Tibial nerve (tissue), 4 donors: ENCODE measurements at places on chromosomes 5 and 9. TPM values are rescaled to one million over a fixed set of nuclear protein-coding genes. Genes with fewer than 3 reads are reported as not detected.

PCA3 gene
- not detected for total RNA-seq

ELAVL2 gene
- not detected for total RNA-seq

WDR38 gene
- total RNA-seq: 0.39 TPM

IFNA13 gene
- not detected for total RNA-seq

NUTM2G gene
- not detected for total RNA-seq
